ENCODE measurements at places on chromosomes 16 and 17.

DNA sequence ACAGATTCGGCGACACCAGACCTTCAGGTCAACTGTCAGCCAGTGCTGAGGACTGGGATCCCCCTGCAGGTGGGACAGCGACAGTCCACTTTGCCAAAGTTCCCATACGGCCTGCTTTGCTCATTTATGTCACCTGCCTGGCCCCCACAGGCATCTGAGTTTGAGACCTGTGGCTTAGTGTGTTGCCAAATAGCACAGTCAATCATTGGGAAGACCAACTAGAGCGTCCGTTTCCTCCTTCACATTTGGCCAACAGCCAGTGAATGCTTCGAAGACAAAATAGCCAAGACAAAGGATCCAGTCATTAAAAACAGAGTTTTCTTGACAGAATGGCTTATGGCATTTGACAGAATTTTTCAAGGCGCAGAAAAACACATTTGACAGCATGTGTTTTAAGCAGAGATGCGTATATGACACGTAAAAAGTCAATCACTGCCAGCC is 113.8 kb downstream of the ABCC12 start:
- no peak for DNase-seq

DNA sequence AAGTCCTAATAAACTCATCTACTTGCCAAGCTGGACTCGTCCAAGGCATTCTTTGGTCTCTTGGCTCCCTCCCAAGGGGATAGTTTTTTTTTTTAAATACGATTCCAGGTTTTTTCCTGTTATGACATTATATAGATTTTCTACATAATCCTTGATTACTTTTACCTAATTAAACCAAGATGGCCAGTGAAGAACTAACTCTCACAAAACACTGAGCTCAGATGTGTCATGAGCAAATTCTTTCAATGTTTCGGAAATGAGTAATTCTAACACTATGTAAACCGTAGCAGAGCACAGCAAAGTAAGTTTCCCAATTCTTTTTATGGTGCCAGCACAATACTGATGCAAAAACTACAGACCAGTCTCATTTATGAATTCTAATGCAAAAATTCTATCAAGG is 1.8 kb downstream of the ZNF23 start:
- DNase-seq, result no peak

DNA sequence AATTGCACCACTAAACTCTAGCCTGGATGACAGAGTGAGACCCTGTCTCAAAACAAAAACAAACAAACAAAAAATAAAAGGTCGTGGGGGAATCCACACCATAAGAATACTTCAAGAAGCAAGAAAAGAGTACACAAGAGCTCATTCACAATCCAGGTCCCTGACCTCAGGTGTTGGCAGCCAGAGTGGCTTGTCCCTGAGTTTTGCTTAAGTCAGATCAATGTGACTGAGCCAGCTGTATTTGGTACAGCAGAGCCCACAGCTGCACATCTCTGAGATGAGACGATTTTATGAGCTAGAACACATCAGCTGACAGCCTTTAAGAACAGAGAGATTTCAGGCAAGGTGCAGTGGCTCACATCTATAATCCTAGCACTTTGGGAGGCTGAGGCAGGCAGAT is 22.4 kb downstream of the CACNG1 start:
- DNase-seq, result no peak

- DNase-seq, result no peak
Measured at GRCh38 chr16:53664724-53665345, 38.8 kb downstream of the RPGRIP1L start.

DNA sequence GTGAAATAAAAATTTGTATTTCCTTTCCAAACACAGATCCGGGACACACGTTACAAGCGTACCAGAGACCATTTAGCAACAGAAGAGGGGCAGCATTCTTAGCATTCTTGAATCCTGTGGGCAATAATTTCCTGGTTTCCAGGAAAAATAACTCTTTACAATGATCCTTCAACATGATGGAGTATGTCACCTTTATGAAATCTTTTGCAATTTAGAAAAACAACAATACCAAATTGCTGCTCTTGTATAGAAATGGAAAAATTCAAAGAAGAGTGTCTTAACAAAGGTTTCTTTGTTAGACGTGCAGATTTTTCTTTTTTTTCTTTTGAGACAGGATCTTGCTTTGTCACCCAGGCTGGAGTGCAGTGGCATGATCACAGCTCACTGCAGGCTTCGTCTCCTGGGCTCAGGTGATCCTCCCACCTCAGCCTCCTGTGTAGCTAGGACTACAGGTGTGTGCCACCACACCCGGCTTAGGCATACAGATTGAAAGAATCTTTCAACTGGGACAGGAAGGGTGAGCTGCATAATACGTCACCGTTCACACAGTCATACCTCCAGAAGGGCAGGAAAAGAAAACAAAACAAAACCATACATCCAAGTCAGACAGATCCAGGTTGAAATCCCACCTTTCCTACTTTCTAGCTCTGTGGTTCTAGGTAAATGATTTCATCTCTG is 10.8 kb upstream of the GCSH start:
- DNase-seq, result no peak

GRCh38 chr17:45098081-45098868 is 34.0 kb downstream of the PLCD3 start:
- DNase-seq, result no peak

GRCh38 chr17:9432134-9432885 is 143.3 kb downstream of the STX8 start:
- DNase-seq, result no peak

- DNase-seq, result no peak
Measured at GRCh38 chr17:42669977-42670788, 6.6 kb downstream of the PLEKHH3 start.

All from suppressor macrophage (primary cell).